ENCODE measurements at places on chromosomes 1 and 21. TPM values are rescaled to one million over a fixed set of nuclear protein-coding genes. Genes with fewer than 3 reads are reported as not detected.

HSD3B1 gene
- polyA plus RNA-seq, result not detected

PTGFR gene
- not detected for polyA plus RNA-seq

ERICH3 gene
- polyA plus RNA-seq, result not detected

HS2ST1 gene
- 8.4 TPM for polyA plus RNA-seq

SLC45A3 gene
- polyA plus RNA-seq, result not detected

ACOT11 gene
- 0.09 TPM for polyA plus RNA-seq

LCE1A gene
- polyA plus RNA-seq, result not detected

DCLRE1B gene
- 5.1 TPM for polyA plus RNA-seq

KLHL17 gene
- 1.4 TPM for polyA plus RNA-seq

DNA sequence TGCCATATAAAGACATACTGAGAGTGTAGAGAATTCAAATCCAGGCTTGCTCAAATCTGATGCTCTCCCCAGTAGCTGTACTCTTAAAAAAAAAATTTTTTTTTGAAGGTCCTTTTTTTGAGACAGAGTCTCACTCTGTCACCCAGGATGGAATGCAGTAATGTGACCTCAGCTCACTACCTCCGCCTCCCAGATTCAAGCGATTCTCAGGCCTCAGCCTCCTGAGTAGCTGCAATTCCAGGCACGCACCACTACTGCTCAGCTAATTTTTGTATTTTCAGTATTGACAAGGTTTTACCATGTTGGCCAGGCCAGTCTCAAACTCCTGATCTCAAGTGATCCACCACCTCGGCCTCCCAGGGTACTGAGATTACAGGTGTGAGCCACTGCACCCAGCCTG lies 28.7 kb downstream of the STYXL2 start:
- DNase-seq, result no peak

- no peak for DNase-seq
These were observed 15.7 kb downstream of the WARS2 start for GRCh38 chr1:119124764-119125163.

DNA sequence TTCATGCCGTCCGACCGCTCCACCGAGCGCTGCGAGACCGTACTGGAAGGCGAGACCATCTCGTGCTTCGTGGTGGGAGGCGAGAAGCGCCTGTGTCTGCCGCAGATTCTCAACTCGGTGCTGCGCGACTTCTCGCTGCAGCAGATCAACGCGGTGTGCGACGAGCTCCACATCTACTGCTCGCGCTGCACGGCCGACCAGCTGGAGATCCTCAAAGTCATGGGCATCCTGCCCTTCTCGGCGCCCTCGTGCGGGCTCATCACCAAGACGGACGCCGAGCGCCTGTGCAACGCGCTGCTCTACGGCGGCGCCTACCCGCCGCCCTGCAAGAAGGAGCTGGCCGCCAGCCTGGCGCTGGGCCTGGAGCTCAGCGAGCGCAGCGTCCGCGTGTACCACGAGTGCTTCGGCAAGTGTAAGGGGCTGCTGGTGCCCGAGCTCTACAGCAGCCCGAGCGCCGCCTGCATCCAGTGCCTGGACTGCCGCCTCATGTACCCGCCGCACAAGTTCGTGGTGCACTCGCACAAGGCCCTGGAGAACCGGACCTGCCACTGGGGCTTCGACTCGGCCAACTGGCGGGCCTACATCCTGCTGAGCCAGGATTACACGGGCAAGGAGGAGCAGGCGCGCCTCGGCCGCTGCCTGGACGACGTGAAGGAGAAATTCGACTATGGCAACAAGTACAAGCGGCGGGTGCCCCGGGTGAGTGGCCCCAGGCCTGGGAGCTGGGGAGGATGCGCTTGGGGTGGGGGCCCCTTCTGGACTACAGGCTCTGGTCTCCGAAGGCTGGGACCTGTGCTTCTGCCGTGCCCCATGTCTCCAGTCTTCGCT lies 1.1 kb downstream of the SKI start:
- no peak for DNase-seq

DNA sequence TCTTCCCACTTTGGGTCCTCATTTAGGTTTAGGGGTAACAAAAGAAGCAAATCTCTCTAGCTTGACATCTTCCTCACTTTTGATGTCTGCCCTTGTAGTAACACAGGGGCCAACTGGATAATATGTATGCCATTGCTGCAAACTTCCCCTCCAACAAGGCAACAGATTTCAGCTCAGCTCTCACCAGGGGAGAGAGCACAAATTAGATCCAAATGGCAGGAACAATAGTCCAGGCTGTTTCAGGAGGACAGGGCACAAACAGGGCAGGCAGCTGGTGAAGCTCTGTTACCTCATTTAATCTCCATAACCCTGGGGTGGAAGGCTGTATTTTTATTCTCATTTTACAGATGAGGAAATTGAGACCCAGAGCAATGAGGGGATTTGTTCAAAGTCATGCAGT lies 4.3 kb upstream of the PIK3R3 start:
- DNase-seq, result no peak

DNA sequence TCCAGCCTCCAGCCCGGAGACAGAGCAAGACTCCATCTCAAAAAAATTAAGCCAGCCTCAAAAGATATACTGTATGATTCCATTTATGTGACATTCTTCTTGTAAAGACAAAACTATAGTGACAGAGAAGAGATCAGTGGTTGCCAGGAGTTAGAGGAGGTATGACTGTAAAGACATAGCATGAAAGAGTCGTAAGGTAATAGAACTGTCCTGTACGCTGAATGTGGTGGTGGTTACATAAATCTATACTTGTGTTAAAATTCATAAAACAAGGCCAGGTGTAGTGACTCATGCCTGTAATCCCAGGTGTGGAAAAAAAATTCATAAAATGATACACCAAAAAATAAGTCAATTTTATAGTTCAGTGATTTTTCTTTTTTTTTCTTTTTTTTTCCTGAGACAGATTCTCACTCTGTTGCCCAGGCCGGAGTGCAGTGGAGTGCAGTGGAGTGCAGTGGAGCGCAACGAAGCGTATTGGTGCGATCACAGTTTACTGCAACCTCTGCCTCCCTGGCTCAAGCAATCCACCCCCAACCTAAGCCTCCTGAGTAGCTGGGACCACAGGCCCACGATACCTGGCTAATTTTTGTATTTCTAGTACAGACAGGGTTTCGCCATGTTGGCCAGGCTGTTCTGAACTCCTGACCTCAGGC lies 84.9 kb upstream of the CXADR start:
- DNase-seq, result no peak

- no peak for DNase-seq
These were observed 97.8 kb downstream of the MRPL37 start for GRCh38 chr1:54297596-54298283.

- no peak for DNase-seq
These were observed 41.5 kb upstream of the MRPS6 start for GRCh38 chr21:34031835-34032370.

DNA sequence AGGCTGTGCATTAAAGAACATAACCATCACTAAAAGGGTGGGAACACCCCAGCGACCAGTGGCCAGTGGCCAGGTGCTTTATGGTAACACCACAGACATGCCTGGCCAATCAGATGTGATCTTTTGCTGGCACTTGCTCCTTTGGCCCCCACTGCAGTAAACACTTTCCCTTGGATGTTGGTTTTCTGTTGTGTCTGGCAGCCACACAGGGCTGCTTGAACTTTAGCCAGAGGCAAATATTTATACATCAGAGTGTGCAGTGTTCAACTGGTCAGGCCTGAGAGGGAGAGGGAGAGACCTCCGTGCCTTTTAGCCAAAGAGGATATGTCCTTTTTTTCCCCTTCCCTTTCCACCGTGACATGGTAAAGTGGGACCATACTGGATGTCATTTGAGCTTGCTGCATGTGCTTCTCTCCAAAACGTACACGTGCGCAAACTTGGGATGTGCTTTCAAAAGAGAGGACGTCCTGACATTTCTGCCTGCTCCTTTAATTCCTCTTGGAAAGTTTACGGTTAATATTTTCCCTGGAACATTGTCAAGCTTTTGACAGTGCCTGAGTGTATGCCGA lies 101.2 kb downstream of the NFIA start:
- DNase-seq, result no peak

GRCh38 chr1:234598974-234599616 lies 10.9 kb downstream of the IRF2BP2 start:
- DNase-seq, result no peak

DNA sequence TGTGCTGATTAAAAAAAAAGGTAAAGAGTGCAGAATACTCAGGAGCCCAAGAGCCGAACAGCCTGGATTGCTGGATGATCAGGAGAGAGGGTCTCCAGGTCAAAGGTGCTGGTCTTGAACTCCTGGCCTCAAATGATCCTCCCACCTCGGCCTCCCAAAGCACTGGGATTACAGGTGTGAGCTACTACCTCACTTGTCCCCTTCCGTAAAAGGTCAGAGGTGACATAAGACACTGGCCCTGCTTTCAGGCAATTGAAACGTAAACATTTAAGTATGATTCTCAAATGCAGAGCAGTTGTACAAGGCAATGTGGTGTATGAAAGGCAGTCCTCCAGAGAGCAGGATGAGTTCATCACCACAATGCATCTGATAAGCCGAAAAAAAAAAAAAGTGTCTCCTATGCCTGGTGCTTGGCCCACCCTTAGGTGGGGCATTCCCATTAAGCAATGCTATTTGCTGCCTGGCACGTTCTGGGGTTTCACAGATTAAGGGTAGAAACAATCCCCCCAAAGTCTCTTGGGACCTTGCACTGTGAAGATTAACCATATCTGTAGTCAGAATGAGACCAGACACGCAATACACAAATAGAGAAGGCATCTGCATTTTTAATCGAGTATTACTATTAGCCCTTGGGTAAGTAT lies 47.7 kb downstream of the PARP1 start:
- DNase-seq, result no peak

- DNase-seq, result no peak
These were observed 130.6 kb downstream of the PLPP3 start for GRCh38 chr1:56448529-56449300.

DNA sequence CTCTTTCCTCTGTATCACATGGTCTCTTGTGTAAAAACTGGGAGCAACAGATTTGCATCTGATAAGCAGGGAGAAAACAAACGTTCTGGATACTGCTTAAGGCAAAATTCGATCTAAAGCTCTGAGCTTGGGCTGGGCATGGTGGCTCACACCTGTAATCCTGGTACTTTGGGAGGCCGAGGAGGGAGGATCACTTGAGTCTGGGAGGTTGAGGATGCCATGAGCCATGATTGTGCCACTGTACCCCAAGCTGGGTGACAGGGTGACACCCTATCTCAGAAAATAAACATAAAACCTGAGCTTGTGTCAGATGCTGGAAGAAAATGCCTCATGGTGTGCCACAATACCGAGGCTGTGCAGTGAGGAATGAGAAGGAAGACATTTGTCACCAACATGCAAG lies 73.9 kb downstream of the SCCPDH start:
- DNase-seq, result no peak

GRCh38 chr1:81369833-81370232 lies 430.9 kb upstream of the ADGRL2 start:
- no peak for DNase-seq

GRCh38 chr1:74686928-74687327 lies 13.3 kb upstream of the ERICH3 start:
- DNase-seq, result no peak

GRCh38 chr1:95371666-95372282 lies 137.8 kb downstream of the RWDD3 start:
- no peak for DNase-seq

DNA sequence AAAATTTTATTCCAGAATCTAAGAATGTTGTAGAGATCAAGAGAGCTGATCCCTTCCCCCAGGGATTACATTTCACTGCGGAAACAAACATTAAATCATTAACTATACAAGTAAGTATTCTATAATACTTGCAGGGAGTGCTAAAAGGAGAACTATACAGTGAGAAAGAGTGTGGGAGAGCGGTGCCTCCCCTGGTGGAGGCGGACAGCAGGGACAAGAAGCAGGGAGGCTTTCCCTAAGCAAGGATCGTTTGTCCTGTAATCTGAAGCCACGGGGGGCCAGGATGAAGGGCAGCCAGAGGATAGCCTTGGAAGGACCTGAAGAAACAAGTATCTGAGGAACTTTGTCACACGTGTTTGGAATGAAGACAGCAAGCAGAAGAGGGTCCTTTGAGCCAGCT lies 40.1 kb downstream of the SLC9C2 start:
- DNase-seq, result no peak

DNA sequence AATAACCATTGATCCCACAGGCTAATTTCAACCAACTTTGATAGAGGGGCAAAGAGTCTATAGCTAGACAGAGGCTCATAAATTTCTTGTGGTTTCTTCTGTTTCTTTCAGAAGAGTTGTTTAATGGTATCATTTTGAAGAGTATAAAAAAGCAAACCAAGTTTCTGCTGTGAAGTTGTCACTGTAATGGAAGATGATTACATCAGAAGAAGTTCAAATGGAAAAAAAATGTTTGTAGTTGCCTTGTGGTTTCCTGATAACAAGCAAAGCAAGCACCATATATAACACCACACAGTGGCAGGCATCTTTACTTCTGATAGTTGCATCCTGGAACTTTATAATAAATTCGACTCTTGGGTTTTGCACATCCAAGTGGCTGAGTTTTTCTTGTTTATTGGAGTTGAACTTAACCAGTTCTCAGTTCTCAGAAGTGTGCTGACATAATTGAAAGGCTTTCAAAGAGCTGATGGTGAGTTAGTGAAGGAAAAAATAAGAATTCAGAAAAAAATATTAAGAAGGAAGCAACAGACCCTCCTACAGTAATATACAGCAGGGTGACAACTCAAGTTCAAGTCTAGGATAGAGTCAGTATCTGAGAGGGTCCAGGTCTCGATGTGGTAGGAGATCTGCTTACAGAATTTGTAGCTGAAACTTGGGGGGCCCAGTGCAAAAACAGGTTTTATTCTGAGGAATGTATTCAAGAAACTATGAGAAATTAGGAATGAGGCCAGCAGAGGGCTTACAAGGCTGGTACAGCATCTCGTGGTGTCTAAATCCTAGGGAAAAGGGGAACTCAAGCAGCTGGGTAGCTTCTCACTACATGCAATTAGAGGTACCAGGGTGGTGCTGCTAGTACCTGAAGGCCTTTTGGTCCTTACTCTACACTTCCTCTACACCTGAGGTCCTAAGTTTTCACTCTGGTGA lies 123.5 kb downstream of the CRB1 start:
- DNase-seq, result no peak

DNA sequence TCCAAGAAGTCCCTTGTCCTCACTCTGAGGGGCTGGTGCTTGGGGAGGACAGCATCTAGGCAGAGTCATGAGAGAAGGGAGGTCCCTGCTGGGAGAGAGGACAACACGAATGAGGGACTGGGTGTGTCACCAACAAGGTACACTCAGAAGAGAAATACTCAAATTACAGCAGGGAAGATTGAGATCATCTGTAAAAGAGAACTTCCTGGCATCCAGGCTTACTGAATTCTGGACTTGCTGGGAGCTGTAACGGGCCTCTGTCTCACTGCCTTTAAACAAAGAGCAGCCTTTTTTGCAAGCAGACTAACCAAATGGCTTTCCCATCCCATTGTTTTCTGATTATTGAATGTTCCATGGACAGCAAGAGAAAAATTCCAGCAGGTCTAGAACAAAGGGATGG lies 195.7 kb upstream of the RAB4A start:
- DNase-seq, result no peak
